ENCODE measurements at places on chromosomes 4 and X.

GRCh38 chr4:7788193-7788592 lies 151.5 kb downstream of the AFAP1 start:
- DNase-seq, result no peak

- no peak for DNase-seq
These were observed 35.1 kb downstream of the ENPEP start for GRCh38 chr4:110510955-110511544.

DNA sequence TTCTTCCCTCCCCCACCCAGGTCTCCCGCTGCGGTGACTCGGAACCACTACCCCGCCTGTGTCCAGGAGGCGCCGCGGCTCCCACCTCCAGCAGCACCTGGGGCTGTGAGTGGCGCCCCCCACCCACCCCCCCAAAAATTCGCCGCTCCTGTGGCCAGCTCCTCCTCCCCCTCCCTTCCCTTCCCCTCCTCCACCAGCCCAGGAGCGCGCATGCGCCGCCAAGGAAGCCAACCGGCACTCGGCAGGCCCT lies 278 bp downstream of the CLOCK start:
- no peak for DNase-seq

GRCh38 chrX:2628751-2629315 lies 62.3 kb upstream of the CD99 start:
- DNase-seq, result no peak

- no peak for DNase-seq
These were observed 25.2 kb downstream of the ARX start for GRCh38 chrX:24990535-24990934.

- no peak for DNase-seq
These were observed 555 bp upstream of the ELMOD2 start for GRCh38 chr4:140523370-140523856.

DNA sequence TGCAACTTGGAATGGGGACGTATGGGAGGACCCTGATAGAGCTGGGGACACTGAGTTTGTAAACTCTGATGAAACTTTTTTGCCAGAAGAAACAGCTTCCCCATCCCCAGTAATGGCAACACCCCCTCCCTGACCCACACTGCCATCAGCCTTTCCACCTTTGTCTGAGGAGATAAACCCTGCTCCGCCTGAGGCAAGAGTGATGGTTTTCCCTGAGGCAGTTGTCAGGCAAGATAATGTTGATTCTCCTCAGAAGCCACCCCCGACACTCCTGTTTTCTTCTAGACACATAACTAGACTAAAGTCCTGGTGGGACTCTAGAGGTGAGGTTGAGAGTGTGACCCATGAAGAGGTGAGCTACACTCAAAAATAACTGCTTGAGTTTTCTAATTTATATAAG lies 71.9 kb upstream of the STK26 start:
- no peak for DNase-seq

GRCh38 chrX:41923978-41924683 lies 777 bp upstream of the CASK start:
- DNase-seq, result no peak

GRCh38 chrX:80174925-80175574 lies 160.5 kb downstream of the TBX22 start:
- no peak for DNase-seq

DNA sequence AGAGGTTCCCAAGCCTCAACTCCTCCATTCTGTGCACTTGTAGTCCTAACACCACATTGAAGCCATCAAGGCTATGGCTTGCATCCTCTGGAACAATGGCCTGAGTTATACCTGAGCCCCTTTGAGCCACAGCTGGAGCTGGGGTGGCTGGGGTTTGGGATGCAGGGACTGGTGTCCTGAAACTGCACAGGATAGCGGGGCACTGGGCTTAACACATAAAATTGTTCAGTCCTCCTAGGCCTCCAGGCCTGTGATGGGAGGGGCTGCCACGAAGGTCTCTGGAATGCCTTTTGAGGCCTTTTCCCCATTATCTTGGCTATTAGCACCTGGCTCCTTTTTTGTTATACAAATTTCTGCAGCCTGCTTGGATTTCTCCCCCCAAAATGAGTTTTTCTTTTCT lies 35.5 kb downstream of the CFAP299 start:
- no peak for DNase-seq

GRCh38 chr4:112002248-112002661 lies 143.0 kb upstream of the FAM241A start:
- DNase-seq, result no peak

GRCh38 chr4:53315300-53315699 lies 50.6 kb downstream of the SCFD2 start:
- DNase-seq, result no peak

DNA sequence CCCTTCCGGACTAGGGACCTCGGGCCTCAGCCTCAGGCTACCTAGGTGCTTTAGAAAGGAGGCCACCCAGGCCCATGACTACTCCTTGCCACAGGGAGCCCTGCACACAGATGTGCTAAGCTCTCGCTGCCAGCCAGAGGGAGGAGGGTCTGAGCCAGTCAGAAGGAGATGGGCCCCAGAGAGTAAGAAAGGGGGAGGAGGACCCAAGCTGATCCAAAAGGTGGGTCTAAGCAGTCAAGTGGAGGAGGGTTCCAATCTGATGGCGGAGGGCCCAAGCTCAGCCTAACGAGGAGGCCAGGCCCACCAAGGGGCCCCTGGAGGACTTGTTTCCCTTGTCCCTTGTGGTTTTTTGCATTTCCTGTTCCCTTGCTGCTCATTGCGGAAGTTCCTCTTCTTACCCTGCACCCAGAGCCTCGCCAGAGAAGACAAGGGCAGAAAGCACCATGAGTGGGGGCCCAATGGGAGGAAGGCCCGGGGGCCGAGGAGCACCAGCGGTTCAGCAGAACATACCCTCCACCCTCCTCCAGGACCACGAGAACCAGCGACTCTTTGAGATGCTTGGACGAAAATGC lies at the start of gene WAS:
Gene WAS (plus strand): TSS at position 389 of the 572 bp plus-strand sequence. CDS start 55 bp downstream, at position 444.
- peak; percentile 3 for DNase-seq

GRCh38 chr4:1519787-1520661 lies 113.8 kb upstream of the NKX1-1 start:
- DNase-seq, result no peak

DNA sequence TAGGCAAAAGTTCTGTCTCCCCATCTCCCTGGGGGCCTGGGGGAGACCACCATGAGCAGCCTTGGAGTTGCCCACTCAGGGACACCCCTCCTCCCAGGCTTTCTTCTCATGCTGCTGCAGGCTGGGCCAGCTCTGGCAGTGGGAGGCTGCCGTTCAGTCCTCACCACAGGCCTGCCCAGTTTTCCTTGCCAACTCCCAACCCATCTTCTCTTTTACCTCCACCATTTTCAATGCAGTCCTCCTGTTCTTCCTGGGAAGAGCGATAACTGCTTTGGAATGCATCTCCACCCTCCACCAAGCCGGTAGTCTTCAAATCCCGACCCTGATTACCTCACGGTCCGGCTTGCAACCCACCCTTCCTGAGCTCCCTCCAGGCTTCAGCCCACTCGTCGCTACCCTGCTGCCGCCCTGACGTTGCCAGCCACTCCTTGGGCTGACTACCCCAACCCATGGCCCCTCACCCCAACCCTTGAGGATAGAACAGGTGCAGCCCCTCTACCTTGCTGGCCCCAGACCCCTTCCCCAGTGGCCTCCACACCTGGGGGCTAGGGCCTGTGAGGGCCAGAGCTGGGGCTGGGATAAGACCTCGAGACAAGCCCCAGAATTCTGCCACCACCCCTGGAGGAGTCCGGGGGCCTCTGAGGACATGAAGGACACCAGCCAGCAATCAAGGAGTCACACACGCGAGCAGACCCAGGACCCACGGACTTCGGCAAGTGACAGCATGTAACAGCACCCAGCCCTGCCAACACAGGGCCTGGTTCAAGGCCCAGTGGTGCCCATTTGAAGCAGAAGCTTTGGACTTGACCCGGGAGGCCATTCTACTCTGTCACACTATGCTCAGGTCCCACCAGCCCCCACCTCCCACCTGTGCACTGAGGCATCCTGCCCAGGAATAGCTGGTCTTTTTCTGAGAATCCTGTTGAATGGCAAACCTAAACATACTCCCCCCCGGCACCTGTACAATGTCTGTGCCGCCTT lies 9.2 kb downstream of the WDR1 start:
- DNase-seq, result no peak

DNA sequence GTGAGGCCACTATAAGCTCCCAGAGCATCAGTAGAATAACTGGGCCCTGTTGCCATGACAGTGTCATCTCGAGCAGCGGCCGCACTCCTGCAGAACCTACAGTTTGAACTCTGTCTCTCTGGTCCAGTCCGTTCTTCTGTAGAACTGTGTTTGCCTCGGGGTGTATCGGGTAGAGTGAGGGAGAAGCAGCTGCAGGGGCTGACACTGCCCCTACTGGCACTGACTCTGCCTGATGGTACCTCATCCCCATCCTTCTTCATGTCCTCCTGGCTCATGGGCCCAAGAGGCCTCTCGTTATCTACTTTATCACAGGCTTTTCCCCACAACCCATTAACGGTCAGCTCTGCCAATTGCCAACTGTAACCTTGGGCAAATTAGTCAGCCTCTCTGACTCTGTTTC lies 96.5 kb downstream of the NPNT start:
- no peak for DNase-seq

DNA sequence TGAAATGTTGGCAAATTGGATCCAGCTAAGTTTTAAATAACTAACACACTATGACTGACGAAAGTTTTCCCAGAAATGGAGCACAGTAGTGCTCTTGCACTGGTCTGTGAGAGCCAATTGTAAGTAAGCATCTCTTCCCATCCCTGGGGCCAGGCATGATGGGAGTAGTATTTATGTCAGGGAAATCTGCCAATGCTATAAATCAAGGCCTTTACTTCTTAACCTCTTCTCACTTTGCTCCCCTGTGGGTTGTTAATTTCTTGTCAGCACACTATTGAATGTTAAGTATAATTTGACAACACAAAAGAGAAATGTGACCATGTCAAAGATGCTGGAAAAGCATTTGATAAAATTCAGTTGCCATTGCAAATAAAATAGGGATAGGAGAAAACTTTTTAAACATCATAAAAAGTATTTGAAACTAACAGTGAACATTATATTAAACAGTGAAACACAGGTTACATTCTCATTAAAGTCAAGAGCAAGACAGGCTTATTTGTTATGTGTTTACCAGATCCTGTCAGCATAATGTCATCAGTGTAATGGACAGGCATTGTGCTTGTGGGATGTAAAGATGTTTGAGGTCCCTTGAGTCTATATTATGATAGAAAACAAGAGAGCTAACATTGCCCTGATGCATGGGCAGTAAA lies 5.0 kb downstream of the F8A1 start:
- no peak for DNase-seq

GRCh38 chr4:121642876-121643585 lies 53.7 kb downstream of the ANXA5 start:
- DNase-seq, result no peak

GRCh38 chr4:113445286-113445685 lies 316.3 kb downstream of the CAMK2D start:
- DNase-seq, result no peak

DNA sequence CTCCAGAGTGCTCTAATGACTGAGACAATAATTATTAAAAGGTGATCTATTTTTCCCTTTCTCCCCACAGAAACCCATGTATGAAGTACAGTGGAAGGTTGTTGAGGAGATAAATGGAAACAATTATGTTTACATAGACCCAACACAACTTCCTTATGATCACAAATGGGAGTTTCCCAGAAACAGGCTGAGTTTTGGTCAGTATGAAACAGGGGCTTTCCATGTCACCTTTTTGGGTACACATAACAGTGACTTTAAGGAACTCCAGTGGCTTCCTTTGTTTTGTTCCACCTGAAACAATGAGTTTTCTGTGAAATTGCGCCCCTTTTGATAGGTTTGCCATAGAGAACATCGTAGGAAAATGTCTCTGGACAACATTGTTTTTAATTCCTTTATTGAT lies 69.6 kb downstream of the KIT start:
- no peak for DNase-seq

- no peak for DNase-seq
These were observed 351.1 kb downstream of the GRXCR1 start for GRCh38 chr4:43243433-43244116.

DNA sequence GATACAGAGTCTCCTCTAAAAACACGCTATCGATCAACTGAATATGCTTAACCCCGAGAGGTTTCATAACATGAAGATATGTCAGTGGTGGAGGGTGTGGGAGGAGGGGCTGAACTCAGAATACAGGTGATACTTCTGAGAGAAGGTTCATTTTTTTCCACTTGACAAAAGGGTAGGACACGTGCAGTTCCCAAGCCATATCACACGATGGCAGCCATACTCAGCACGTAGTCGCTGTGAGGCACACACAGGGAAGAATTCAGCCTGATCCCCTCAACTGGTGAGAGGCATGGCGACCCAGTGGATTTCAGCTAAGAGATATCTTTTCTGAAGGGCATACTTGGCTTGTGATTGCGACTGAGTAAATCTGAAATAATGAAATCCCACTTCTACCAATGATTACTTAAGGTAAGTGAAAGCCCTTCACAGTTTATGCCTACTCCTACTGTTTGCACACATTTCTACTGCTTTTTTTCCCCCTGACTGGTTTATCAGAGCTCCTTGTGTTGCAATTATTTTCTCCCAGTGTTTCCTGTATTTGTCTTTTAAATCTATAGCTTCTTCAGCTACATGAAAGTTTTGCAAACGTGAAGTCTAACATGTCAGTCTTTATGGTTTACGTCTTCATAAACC lies 133.1 kb downstream of the CORIN start:
- no peak for DNase-seq

- no peak for DNase-seq
These were observed 93.6 kb downstream of the DCTD start for GRCh38 chr4:182823576-182823975.

DNA sequence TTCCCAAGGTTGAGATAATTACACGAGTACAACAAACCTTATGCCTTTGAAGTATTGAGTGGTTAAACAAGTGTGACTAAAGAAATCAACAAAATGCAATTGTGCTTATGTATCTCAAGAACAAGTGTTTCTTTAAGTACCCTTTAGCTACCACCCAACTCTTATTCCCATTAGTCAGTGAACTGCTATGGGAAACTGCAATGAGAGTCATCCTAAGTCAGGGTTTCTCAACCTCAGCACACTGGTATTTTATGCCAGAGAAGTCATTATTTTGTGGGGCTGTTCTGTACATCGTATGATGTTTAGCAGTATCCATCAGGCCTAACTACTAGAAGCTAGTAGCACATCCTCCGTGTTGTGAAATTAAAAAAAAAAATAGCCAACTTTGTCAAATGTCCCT lies 549.1 kb upstream of the BOD1L1 start:
- no peak for DNase-seq

DNA sequence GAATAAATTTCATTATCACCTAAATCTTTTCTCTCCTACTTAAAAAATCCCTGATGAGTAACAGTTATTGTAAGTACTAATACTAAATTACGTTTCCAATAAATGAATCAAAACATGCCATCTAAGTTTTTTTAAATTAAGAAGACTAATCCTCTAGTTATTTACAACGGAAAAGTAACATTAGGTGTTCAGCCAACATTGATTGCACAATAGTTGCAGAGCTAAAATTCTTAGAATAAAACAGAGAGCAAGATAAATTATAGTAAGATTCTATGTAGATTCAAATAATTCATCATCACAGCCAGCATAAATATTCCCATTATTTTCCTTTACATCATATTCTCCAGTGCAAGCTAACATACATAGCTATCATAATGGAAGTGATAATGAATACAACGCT lies 139.2 kb downstream of the HDX start:
- DNase-seq, result no peak

GRCh38 chrX:117038918-117039440 lies 576.2 kb upstream of the CT83 start:
- DNase-seq, result no peak
